ACHN (cell line): ENCODE measurements at places on chromosomes 11 and 22.

- no peak for DNase-seq
Observed at GRCh38 chr11:47560426-47560825, 5.0 kb upstream of the PTPMT1 start.

GRCh38 chr11:41446566-41446965 is 12.9 kb downstream of the LRRC4C start:
- peak; percentile 18 for DNase-seq

DNA sequence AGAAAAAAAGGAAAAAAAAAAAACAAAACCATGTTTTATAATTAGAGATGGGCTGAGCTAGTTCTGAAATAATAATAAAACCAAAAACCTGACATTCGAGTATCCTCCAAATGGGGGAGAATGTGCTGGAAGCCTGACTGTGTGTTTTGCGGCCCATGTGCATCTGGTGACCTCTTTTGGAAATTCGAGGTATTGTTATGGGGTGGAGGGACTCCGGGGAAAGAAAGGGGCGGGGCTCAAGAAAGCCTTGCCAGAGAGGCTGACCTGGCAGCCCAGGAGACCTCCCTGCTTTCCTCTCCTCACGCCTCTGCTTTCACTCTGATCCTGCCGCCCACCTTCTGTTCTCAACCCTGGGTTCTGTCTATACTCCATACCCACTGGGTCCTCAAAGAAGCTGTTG is 72.9 kb downstream of the CTTN start:
- no peak for DNase-seq

- DNase-seq: no peak
Observed at GRCh38 chr11:123718063-123718462, 23.4 kb downstream of the ZNF202 start.

DNA sequence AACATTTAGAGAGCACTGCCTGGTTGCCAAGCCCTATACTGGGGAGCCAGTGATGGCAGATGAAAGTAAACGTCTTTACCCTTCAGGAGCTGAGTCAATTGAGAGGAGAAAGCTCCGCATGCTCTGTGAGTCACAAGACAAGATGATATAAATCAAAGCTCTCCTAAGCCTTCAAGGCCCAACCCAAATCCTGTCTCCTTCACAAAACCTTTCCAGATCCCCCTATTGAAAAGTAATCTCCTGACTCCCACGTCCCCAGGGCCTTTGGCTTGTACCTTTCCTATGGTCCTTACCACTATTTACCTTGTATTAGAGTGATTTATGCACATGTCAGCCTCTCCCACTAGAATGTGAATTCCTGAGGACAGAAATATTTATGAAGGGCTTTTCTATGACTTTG is 230.1 kb upstream of the TENM4 start:
- DNase-seq: no peak

DNA sequence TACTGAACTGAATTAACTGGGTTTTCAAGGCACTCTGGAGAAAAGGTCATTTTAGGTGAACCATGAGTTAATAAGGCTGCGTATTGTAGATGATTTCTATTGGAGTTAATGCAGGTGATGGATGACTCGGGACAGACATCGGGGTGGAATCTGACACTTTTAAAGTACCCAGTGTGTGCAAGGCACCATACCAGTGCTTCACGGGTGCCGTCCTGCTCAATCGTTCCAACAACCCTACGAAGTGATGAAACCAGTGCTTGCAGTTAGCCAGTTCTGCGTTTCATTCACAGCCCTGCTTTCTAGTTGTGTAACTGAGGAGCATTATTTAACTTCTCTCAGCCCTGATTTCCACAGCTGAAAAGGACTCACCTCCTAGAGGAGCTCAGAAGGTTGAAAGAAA is 216.5 kb downstream of the BARX2 start:
- no peak for DNase-seq

DNA sequence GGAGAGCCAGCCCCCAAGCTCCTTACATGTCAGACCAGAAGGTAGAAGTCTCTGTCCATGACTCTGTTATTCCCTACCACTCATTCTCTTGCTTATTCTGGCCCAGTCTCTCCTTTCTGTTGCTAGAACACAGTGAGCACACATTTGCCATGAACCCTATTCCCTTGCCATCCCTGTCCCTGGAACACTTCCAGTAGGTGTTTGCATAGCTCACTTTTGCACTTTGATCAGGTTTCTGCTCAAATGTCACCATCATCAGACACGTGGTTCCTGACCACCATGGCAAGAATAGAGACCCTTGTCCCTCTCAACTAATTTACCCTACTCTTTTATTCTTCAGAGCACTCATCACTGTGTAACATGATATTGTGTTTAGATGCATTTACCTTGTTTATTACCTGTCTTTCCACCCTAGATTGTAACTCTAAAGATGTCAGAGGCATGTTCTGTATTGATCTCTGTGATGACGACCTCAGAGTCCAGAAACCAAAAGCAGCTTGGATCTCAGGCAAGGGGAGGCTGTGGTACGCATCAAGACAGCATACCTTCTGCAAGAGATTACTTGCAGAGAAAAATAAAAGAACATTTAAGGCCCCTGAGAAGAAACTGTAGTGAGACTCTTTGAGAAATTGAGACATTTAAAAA is 606.4 kb downstream of the OPCML start:
- DNase-seq: no peak

- no peak for DNase-seq
Observed at GRCh38 chr11:104734998-104735397, 163.3 kb downstream of the CASP12 start.

GRCh38 chr22:50299785-50300619 is 7.4 kb downstream of the PLXNB2 start:
- DNase-seq: no peak

GRCh38 chr11:18502352-18502751 is 24.4 kb downstream of the TSG101 start:
- no peak for DNase-seq

DNA sequence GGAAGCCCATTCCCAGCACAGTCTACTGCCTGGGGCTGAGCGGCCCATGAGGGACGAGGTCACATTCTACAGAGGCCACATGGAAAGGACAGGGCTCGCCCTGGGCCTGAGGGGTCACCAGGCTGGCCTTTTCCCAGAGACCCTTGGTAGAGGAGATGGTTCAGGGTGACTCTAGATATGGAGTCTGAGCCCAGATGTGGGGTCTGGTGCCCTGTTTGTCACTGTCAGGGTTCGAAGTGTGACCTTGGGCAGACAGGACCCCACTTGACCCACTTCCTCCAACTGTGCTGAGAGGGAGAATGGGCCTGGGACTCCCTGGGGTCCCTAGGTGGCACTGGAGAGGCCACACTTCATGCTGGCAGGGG is 81.0 kb downstream of the MYEOV start:
- DNase-seq: no peak

- no peak for DNase-seq
Observed at GRCh38 chr11:67289226-67289650, at the start of gene ANKRD13D. Gene ANKRD13D, plus strand, starts transcription at chr11:67289303. Its CDS starts 158 bp downstream, at chr11:67289461.

- no peak for DNase-seq
Observed at GRCh38 chr22:36147196-36147791, 13.3 kb downstream of the APOL3 start.

DNA sequence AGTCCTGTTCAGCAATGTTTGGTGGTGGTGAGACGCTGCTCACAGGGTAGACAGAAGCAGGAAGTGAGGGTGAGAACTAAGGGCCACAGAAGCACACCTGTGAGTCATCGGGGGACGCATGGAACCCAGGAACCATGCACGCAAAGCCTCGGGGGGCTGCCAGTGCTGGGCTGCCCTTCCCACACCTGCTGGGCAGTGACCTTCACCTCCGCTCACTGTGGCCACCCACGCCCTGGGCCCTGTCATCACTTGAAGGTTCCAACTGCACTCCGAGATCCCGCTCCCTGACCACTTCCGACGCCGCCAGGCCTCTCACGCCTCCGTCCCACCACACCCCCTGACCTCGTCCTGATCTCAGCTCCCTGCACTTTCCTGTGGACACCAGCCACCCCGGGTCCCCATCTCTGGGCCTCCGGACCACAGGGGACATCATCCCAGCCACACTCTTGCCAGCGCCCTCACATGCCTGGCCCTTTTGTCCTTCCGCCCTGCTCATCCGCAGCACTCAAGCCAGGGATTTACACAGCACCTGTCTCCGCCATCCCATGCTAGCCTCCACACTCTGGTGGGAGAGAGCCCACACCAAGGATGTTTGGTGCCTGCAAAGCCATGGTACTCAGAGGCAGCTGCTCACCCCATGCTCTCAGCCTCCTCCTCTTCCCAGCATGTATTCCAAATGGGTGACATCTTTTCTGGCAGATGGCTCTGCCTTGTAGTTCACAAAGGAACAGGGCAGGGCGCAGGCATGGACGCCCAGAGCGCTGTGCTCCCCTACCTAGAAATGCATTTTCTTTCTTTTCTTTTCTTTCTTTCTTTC is 23.1 kb upstream of the ATXN10 start:
- no peak for DNase-seq

DNA sequence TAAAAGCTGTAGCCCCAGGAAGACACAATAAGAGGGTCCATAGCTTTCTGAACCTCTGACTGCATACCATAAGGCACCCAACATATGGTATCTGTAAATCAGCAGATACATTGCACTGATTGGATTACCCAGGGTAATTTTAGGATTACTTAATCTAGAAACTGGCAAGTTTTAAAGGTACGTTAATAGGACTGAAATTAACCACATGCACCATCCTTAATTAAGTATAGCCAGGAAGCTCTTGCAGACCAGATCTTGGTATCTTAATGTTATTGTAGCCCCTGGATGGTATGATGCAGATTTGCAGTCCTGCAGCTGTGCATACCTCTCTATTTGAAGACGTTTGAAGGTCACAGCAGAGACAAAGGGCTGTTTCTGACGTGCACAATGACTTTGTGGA is 72.8 kb downstream of the ARHGAP42 start:
- DNase-seq: no peak

GRCh38 chr11:17734418-17734911 is at the start of gene KCNC1:
Gene KCNC1, plus strand, starts transcription at chr11:17734781. Its CDS starts 1,222 bp downstream, at chr11:17736003.
- DNase-seq: peak; percentile 42

DNA sequence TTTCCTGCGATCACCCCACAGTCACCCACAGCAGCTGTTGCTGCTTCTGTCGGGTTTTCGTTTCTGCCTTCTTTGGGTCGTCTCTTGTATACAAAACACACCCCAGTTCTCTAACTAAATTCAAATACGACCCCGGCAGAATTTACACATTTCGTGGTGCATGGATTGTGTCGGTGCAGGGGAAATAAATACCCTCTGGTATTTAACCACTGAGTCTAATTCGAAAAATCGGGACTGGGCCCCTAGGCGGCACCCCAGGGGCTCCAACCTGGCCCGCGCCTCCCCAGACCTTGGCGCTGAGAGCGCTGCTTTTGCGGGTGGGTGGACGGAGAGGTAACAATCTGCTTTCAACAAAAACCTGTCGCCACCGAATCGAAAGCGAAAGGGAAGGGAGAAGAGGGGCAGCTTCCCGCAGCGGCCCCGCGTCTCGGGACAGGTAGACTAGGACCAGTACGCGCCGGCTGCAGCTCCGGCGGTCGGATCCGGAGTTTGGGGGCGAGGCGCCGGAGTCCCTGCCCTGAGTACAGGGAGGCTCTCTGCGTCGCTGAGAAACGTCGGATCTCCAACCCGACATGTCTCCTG is 4.4 kb downstream of the ALX4 start:
- DNase-seq: no peak

DNA sequence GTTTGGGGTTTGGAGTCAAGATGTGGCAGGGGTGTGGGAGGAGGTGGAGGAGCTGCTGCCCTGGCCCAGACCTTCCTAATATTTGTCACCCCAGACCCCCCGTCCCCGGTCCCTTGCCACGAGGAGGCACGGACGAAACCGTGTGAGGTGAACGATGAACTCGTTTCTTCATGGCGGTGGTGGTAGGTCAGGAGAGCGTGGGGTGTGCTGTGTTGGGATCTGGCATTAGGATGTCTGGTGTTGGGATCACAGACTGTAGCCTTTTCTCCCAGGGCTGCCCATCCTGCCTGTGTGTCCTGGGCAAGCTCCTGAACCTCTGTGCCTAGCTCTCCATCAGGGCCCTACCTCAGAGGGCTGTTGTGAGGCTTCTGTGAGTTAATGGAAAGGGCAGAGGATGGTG is 8.4 kb downstream of the MAPK8IP2 start:
- DNase-seq: no peak

DNA sequence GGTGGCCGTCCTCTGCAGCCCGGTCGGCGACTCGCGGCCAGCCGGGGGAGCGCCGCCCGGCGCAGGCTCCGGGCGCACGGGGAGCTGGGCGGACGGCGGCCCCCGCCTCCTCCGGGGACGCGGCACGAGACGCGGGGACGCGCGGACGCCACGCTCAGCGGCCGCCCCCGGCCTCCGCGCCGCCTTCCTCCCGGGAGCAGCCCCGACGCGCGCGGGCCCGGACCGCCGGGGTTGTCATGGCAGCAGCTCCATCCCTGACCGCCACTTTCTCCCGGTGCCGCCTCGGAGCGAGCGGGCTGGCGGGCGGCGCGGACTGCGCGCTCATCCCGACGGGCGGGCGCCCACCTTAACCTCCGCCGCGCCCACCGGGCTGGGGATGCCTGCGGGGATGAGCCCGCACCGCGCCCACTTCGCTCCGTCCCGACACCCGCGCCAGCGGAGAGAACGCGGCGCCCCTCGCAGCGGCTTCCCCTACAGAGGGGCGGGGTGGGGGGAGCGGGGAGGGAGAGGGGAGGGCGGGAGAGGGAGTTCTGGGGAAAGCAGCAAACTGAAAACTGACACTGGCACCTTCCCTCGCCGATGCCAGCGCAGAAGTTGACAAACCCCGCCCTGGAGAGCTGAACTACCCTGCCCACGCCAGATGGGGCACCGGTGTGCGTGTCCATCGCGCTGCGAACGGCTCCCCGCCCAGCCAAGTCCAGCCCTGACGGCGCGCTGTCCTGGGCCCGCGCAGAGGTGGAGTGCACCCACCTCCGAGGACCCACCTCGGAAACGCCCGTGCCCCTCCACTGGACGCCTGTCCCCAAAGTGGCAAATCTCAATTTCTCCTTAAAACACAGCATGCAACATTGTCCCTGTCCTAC is 588.4 kb downstream of the OPCML start:
- DNase-seq: no peak

DNA sequence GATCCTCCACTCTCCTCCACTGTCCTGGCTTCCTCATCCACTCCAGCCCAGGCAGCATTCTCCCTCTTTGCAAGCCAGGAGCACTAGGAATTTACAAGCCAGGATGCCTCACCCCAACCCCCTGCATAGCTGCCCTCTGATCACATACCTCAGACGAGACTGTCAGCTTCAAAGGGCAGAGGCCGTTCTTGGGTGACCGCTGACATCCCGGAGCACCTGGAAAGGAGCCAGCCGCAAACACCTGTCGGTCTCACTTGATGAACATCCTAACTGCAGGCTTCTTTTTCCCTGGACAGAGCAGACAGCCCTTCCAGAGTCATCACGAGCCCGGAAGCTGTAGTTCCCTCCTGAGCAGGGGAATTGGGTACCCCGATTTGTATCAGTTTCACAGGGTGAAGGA is 451.3 kb upstream of the B3GAT1 start:
- DNase-seq: no peak

GRCh38 chr11:57092028-57092698 is 89.6 kb upstream of the LRRC55 start:
- no peak for DNase-seq

- no peak for DNase-seq
Observed at GRCh38 chr11:10785146-10785474, 23.6 kb downstream of the EIF4G2 start.

- DNase-seq: no peak
Observed at GRCh38 chr11:95674657-95675358, 114.8 kb downstream of the FAM76B start.

- DNase-seq: no peak
Observed at GRCh38 chr22:27242917-27243589, 558.5 kb downstream of the MN1 start.

- DNase-seq: no peak
Observed at GRCh38 chr11:112315057-112315720, 54.5 kb upstream of the PLET1 start.
